ENCODE measurements at places on chromosomes 16 and 17.

- no peak for DNase-seq
Measured at GRCh38 chr17:77324227-77324626, 183.5 kb downstream of the SEC14L1 start.

DNA sequence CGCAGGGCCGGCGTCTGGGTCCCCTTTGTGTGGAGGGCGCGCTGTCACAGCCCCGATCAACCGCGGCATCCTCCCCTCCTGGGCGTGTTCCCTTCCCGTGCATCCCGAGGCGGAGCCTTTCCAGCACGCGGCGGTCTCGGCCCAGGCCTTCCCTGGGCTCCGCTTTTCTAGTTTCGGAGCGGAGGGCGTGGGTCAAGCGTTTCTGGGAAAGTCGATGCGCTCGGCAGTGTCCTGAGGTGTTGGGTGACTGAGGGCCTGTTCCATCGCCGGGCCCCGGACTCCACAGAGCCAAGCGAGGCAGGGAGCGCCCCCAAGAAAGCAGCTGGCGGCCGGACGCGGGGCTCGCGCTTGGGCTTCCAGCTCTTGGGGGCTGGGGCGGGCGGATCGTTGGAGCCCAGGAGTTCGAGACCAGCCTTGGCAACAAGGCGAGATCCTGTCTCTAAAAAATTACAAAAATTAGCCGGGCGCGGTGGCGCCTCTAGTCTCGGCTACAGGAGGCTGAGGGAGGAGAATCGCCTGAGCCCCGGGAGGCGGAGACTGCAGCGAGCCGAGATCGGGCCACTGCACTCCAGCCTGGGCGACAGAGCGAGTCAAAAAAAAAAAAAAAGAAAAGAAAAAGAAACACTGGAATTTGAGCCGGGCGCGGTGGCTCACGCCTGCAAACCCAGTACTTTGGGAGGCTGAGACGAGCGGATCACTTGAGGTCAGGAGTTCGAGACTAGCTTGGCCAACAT is 806 bp downstream of the IFT140 start:
- peak; percentile 63 for DNase-seq

DNA sequence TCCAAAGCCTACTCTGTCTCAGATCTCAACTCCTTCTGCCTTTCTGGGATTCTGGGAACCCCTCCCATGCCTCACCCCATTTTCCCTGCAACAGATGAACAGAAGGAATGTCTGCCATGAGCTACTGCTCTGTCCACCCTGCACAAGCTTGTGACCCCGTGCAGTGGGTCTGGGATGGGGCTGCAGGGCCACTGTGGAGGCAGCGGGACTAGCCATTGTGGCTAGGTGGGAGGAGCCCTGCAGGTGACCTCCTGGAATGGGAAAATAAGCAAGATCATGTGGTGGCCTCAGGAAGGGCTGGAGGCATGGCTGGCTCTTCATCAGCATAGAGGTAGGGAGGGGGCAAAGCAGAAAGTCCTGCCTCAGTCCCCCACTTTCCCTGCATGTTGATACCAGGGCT is 13.7 kb downstream of the PDP2 start:
- no peak for DNase-seq

DNA sequence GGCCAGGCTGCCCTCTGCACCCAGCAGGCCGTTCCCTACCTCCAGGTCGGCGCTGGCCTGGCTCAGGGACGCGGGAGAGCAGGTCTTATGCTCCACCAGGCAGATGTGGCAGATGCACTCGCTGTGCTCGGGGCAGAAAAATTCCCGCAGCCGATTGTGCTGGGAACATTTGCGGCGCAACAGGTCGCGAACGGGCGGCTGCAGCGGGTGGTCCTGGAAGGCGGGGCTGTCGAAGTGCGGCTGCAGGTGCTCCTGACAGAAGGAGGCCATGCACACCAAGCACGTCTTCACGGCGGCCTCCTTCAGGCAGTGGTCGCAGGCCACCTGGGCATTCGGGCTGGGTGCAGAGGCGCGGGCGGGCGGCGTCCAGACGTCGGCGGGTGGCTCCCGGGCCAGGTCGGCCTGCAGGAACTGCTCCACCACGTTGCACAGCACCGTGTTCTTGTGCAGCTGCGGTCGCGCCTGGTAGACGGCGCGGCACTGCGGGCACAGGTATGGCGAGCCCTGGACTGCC is 439 bp downstream of the TRIM25 start:
- DNase-seq: no peak

DNA sequence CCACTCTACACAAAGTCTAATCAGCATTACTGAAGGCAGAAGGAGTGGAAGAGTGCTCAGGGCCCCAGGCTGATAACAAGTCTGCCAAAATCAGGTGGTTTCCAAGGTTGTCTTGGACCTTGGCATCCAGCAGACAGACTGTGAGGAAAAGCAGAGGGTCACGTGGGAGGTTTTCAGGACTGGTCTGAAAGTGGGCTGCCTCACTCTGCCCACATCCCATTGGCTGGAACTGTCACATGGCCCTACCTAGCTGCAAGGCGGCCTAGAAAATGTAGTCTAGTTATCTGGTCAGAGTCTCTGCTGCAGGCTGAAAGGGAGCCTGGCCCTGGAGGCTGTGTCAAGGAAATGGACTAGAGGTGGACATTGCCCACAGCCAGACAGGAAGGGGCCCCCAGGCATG is 310.7 kb upstream of the ASIC2 start:
- no peak for DNase-seq

- DNase-seq: no peak
Measured at GRCh38 chr17:32307658-32308057, 34.3 kb downstream of the C17orf75 start.

DNA sequence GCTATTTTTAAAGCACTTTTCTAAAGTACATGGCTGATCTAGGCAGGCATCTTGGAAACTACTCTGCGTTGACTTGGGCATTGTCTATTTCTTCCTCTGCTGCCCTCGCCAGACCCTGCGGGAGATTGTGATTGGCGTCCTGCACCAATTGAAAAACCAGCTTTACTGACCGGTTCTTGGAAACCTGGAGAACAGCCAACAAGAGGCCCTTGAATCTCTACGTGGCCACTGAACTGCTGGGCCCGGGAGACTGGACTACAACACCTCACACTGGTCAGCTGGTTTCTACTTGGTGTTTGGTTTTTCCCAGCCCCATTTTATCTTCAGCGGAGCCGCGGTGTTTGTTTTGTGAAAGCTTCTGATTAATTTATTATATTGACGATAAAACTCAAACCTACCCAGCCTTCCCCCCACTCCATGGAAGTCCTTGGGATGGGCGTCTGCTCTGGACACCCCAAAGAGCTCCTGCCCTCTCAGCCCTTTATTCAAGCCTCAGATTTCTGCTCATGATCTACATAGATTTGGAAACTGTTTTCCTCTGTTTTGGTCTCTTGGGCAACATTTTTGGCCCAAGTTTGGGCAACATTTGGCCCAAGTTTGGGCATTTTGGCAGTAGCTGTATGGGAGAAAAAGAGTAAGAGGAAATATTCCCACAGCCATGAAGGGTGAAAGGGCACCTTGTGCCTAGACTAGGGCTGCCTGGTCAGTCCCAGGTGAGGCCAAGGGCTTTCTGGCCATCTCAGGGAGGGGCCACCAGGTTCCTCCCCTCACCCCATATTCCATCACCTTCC is 4.7 kb downstream of the MLX start:
- no peak for DNase-seq

- peak; percentile 15 for DNase-seq
Measured at GRCh38 chr17:54903375-54903774, 2.7 kb downstream of the TOM1L1 start.

GRCh38 chr16:10558305-10558704 is 22.1 kb downstream of the EMP2 start:
- DNase-seq: no peak

GRCh38 chr17:81418710-81419318 is 23.6 kb downstream of the BAHCC1 start:
- peak; percentile 67 for DNase-seq

DNA sequence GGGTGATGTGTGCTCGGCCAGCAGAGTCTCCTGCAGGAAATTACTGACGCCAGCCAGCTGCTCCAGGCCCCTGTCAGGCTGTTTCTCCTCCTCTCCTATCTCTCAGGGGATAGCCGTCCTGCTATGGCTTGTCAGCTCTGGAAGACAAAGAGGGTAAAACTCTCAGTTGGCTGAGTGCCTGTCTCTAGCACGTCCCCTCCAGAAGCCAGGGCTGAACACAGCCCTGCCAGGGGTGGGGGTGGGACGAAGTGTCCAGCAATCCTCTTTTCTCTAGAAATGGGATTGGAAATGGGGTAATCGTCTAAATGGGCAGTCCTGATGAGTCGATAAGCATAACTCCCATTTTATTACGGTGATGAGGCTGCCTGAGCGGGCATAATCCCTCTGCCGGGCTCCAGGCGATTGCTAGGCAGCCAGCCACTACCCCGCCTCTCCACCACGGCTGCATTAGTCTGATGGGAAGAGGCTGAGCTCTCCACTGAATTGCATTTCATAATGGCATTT is 89.1 kb upstream of the GNAO1 start:
- DNase-seq: no peak

GRCh38 chr16:20660325-20660724 is 37.2 kb downstream of the ACSM1 start:
- DNase-seq: no peak

DNA sequence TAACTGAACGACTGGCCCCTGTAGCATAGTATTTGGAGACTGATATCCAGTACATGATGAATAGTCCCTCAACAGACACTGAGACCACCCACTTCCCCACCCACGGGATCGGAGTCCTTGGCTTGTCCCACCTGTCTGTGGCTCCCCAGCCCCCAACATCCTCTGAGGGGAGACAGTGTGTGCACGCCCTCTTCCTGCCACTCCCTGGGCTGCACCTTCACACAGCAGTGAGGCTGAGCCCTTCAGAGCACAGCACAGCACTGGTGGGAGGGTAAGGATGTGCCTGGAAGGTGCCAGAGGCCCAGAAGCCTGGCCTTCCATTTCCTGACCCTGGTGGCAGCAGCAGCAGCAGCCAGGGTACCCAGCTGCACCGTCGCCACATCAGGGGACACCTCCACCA is 11.0 kb downstream of the DNASE1 start:
- no peak for DNase-seq

DNA sequence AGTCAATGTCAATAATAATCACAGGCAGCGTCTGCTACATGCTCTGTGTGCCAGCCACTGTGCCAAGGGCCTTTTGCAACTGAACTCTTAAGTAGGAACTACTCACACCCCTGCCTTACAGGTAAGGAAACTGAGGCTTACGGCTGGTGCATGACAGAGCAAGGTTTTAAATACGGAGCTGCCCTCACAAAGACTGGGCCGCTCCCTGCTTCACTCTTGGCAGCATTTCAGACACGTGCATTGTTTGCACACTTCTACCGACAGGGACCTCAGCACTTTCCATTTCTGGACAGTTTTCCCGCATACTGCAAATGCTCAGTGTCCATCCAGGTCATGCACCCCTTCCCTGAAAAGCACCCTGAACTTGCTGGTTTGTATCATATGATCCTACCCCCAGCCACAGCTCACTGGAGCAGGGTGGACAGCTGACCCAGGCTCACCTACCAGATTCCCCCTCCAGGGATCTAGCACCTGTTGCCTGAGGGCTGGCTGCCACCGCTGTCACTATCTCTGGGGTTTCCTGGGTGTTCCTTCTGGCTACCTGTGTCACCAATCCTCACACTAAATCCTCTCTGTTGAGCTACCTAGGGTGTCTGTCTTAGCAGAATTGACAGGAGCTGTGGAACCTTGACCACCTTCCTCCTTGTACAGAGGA is 142.9 kb downstream of the C16orf78 start:
- no peak for DNase-seq

DNA sequence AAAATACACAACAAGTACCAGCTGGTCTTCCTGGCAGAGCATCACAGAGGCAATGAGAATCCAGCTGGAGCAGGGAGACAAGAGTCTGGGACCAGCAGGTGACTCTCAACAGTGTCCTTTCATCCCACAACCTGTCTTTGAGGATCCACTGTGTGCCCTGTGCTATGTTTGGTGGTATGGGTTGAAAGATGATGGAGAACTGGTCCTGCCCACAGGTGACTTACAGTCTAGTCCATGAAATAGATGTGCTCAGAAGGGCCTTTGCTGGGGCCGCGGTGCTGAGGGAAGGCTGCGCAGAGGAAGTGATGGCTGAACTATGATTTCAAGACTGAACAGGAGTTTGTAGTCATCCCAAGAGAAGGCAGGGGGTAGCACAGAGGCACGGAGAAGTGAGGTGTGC is 17.9 kb downstream of the WNT3 start:
- no peak for DNase-seq

DNA sequence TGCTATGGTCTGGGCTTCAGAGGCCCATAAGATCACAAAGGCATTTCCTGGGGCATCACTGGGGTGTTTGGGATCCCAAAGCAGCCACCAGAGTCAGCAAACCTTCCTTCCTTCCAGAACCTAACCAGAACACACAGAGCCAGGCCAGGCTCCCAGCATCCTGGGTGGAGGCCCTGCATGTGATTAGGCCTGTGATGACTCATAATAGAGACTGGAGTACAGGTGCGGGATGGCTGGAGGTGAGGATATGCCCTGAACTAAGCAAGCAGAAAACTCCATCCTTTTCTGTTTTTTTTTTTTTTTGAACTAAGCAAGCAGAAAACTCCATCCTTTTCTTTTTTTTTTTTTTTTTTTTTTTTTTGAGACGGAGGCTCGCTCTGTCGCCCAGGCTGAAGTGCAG is 17.7 kb upstream of the GFOD2 start:
- no peak for DNase-seq

DNA sequence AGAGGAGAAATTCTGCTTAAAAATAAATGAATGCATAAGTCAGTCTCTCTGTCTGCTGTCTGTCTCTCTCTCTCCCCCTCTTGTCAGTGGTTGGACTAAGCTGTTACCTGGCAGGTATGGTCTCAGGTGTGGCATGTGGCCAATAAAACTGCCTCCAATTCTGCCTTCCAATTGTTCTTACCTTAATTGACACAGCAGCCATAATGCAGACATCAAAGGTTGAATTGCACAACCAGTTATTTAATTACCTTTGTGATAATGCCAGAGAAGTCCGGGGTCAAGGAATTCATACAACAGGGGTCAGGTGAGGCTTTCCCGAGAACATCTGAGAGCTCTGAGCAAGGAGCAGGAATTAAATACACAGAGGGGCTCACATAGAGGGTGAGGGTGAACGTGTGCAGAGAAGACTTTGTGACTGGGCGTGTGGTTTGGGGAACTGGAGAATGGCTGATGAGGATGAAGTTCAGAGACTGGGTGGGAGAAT is 78.8 kb upstream of the CDYL2 start:
- no peak for DNase-seq

DNA sequence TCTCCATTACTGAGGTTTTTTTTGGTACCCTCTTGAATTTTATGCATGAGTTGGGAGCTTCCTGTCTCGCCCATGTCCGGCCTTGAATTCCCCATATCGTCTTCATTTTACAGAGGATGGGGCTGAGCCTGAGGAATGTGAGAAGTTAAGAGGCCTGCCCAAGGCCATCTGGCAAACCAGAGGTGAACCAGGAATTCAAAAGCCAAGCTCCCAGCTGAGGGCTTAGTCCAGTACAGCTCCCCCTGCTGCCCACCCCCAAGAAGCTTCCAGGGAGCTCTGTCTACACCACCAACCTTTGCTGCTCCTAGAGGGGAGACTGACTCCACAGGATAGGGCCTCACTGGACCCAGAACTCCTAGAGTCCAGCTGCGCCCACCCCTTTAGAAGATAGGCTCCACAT is 20.7 kb upstream of the C16orf78 start:
- DNase-seq: peak; percentile 9

Measured in fibroblast of mammary gland (primary cell).